Stimulated activated CD8-positive, alpha-beta memory T cell treated with anti-CD3 and anti-CD28 coated beads, Interleukin-4, amount 100 ng/mL, for 48 hours (primary cell): ENCODE measurements at places on chromosomes 1 and 21.

GRCh38 chr1:159040206-159040605 is 30.5 kb downstream of the IFI16 start:
- no peak for DNase-seq

DNA sequence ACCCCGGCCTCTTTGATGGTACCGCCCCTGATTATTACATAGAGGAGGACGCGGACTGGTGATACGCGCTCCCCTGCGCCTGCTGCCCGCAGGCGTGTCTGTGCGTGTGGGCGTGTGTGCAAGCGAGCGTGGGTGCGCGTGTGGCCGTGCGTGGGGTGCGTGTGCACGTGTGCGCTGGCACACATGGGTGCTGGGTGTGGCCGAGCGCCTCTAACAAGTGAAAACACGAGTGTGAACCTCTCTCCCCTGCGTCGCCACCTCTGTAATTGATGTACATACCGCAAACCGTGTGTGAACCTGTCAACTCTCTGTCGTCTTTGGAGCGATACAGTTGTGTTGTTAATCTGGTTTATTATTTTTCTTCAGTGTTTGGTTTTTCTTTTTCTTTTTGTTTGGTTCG is 87.8 kb upstream of the TMEM51 start:
- no peak for DNase-seq

- DNase-seq: no peak
Observed at GRCh38 chr1:170284951-170285350, 139.2 kb downstream of the NTMT2 start.

- no peak for DNase-seq
Observed at GRCh38 chr1:211829343-211830054, 1.1 kb downstream of the LPGAT1 start.

- DNase-seq: no peak
Observed at GRCh38 chr1:245288796-245289195, 134.0 kb downstream of the KIF26B start.

- peak; percentile 56 for DNase-seq
Observed at GRCh38 chr21:37367703-37368540, 1.3 kb downstream of the DYRK1A start.

GRCh38 chr1:188937965-188938551 is 1539.6 kb downstream of the BRINP3 start:
- DNase-seq: no peak

GRCh38 chr1:20574686-20575540 is 14.0 kb upstream of the CDA start:
- DNase-seq: peak; percentile 93

DNA sequence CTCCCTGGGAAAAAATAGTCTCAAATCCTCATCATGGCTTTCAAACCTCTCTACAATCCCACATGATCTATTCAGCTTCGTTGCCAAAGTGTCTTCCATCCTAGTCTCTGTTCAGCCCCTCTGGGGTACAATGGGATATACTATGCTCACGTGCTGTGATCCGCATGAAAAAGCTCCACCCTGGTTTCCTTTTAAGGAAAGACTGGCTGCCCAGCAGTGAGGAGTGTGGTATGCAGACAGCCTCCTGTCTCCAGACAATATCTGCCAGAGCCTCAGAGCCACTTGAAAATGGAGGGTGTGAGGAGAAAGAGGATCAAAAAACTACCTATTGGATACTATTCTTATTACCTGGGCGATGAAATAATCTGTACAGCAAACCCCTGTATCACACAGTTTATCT is 194.5 kb downstream of the LHX8 start:
- DNase-seq: no peak

- DNase-seq: no peak
Observed at GRCh38 chr1:10616696-10617095, 141.9 kb downstream of the PEX14 start.

GRCh38 chr1:215554865-215555264 is 12.2 kb upstream of the KCTD3 start:
- no peak for DNase-seq

DNA sequence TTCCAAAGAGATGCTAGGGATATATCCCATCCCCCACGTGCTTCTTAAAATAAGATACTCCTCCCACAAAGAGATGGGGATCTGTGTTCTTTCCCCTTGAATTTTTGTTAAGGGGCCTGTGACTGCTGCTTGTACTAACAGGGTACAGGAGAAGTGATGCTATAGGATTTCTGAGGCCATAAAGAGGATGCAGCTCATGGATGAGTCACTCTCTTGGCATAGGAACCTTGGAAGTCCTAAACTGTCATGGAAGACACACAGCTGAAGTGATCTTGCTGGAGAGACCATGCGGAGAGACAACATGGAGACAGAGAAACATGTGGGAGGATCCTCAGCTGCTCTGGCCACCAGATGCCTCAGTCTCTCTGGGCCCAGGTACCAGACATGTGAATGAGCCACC is 157.2 kb downstream of the S1PR1 start:
- no peak for DNase-seq

GRCh38 chr1:43781574-43781973 is 74.2 kb downstream of the ST3GAL3 start:
- no peak for DNase-seq

GRCh38 chr1:1332774-1333480 is 1.8 kb downstream of the TAS1R3 start:
- DNase-seq: no peak

DNA sequence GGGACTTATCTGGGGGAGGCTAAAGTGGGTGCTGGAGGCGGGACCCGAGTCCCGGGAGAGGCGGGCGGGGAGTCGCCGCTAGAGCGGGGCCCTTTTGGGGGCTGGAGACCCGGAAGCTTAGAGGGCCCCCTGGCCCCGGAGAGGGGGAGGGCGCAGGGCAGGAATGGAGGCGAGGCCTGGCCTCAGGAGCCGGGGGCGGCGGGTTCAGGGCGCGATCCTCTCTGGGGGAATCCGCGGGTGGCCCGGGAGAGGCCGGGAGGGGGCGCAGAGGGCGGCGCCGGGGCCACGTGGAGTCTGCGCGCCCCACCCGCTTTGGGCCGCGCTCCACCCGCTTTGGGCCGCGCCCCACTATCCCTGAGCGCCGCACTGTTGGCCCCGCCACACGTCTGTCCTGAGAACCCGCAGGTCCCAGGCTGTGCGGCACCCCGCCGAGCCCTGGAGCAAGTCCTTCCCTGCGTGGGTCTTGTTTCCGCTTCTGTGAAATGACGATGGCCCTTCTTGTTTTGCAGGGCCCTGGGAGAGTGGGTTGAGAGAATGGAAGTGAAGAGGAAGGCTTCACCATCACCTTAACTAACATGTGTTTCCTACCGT is 84.4 kb downstream of the NKAIN1 start:
- peak; percentile 84 for DNase-seq
